ENCODE measurements at places on chromosomes 12 and 14.

GRCh38 chr14:59630288-59630963 is 53.8 kb upstream of the CCDC175 start:
- peak; percentile 37 for DNase-seq

- no peak for DNase-seq
Measured at GRCh38 chr14:53532853-53533252, 379.7 kb upstream of the DDHD1 start.

DNA sequence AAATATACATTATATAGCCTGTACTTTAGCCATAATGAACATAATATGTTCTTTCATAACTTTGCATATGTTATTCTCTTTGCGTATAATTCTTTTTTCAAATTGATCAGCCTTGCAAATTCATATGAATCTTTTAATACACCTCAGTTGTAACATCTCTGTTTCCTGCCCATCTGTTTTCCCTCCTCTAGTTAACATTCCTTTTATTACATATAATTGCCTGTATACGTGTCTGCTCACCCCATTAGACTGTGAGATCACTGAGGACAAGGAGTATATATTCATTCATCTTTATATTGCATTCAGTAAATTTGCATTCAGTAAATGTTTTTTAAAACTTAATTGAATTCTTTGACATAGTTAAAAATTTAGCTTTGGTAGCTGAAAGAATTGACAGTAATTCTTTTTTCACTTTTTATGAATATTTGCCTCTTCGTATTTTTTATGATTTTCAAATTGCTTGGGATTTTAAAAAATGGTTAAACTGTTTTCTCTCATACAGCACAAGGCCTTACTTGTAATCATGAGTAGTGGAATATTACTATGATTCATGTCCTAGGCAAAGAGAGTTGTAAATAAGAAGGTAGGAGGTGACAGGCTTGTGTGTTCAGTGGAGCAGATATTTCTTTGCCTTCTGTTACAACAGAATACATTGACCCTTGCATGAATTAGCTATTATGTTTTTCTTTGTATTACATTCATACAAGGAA is 32.8 kb upstream of the KLHL42 start:
- no peak for DNase-seq

- no peak for DNase-seq
Measured at GRCh38 chr14:30443368-30444007, 115.5 kb upstream of the G2E3 start.

- no peak for DNase-seq
Measured at GRCh38 chr12:104056419-104056972, 6.5 kb upstream of the GLT8D2 start.

GRCh38 chr12:80217011-80217535 is 117.7 kb downstream of the OTOGL start:
- DNase-seq, result no peak

GRCh38 chr12:106436164-106436563 is 78.6 kb downstream of the POLR3B start:
- no peak for DNase-seq

GRCh38 chr12:66269142-66269541 is 33.2 kb upstream of the HELB start:
- DNase-seq, result no peak

GRCh38 chr12:59803735-59804134 is 207.9 kb downstream of the SLC16A7 start:
- no peak for DNase-seq

GRCh38 chr12:50862316-50862715 is 19.6 kb downstream of the TMPRSS12 start:
- no peak for DNase-seq

- no peak for DNase-seq
Measured at GRCh38 chr14:64717870-64718269, 13.6 kb downstream of the PLEKHG3 start.

DNA sequence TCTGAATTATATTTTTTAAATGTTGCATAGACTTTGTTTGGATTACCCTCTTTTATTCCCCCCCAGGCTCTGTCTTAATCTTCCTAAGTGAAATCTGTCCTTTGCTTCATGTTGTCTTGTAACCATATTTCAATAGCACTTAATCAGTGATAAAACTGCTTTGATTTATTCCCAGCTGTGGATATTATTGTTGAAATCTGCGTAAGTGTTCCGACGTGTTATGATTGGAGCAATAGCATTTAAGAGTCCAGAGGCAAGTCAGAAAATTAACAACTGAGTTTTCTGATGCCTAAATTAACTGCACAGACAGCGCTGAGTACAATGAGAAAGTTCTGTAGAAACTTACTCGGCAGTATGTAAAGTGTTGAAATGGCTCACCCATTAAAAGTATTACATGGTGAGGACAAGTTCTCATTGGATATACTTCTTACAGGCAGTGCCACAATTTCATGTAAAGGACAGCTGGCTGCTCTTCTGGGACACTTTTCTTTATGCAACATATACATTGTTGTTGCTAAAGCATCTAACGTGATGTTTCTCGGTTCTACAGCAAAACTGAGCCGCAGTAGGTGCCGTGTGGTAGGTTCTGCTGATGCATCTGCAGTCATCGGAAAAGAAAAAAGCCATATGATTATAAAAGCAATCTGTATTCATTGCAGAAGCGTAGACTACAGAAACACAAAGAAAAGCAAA is 501.0 kb downstream of the EGLN3 start:
- DNase-seq, result no peak

- no peak for DNase-seq
Measured at GRCh38 chr12:78697817-78698415, 166.7 kb upstream of the SYT1 start.

GRCh38 chr14:53209370-53209769 is 56.2 kb upstream of the DDHD1 start:
- DNase-seq, result no peak

DNA sequence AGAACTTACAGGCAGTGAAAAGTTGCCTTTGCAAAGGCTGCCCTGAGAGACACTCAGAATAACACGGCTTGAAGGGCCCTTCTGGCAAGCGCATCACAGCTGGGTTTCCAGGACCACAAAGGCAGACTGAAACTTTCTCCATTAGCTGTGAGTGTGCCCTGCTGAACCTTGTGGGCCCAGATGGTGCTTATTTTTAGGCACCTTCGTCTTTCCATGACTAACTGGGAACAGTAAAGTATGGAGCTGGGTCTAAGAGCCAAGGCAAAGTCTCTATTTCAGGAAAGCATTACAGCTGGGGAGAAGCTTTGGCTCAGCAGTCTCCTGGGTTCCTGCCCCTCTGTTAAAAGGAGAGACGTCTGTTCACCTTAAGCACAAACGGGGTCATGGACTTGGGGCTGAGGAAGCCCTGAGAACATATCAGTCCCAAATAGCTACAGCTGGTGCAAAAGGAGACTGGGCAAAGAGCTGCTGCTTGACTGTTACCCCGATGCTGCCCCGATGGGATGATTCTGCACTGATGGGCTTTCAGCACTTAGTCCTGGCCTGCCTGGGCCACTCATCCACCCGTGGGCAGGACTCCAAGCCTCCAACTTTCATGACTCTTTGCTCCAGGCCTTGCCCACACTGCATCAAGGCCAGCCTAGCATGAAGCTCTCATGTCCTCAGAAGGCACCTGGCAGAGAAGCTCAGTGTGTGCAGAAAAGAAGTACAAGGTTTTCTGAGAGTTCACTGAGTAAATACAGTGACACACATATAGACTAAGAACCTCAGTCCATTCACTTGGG is 248.3 kb downstream of the PHLDA1 start:
- DNase-seq, result no peak

- no peak for DNase-seq
Measured at GRCh38 chr14:22726012-22726411, 40.5 kb upstream of the OXA1L start.

- DNase-seq, result no peak
Measured at GRCh38 chr12:8563356-8563755, 22.7 kb upstream of the CLEC4E start.

- no peak for DNase-seq
Measured at GRCh38 chr12:15540005-15540404, 217.7 kb downstream of the PTPRO start.

DNA sequence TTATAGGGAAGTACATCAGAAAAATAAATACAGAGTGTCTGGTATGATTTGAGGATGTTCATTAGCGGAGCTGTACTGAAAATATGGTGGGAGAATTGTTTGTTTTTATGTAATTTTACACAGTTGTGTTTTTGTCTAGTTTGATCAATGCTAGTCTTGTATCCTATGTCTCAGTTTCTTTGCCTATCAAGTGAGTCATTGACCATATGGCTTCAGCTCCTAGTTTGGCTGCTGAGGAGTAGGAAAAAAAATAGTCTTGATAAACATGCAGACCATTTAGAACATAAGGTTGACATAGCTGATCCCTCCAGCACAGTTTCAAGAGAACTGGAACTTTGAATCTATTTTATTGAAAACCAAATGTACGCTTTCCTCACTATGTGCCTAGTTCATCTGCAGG is 1292.1 kb upstream of the FLRT2 start:
- DNase-seq, result no peak

DNA sequence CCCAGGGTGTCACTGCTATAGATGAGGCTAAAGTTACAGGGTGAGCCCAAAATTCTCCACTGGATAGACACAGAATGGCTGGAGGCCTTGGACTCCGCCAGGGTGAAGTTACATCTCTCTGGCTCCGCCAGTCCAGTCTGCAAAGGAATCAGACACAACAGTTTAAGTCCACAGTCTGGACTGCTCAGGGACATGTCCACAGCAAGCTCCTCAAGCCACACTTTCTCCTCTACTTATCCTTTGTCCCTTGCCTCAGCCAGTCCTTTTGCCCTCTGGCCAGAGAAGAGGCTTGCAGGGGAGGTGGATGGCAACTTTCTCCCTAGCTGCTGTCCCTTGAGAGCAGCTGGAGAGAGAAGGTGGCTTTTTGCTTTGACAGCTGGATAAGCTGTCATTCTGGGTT is 28.0 kb downstream of the PTPRB start:
- DNase-seq, result no peak

DNA sequence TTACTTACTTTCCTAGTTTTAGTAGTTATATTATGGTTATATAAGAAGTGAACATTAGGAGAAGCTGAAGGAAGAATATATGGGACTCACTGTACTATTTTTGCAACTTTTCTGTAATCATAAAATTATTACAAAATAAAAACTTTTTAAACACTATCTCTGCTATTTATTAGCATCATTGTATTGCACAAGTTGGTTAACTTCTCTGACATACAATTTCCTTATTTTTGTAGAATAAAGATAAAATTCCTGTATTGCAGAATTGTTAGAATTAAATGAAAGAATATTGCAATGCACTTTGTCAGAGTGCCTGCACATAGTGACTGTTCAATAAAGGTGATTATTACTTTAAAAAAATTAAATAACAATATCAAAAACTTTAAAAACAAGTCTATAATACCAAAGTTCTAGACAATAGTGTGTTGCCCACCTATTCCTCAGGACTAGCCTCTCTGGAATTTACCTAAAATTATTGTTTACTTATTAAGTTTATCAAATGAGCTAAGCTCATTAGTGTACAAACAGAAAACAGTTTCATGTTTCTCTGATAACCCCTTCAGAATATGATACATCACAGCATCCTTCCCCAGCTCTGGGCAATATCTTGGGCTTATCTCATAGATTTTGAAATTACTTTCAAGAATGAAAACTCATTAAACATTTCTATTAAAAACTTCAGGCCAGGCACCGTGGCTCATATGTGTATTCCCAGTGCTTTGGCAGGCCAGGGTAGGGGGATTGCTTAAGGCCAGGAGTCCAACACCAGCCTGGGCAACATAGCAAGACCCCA is 77.4 kb upstream of the TMPO start:
- no peak for DNase-seq

GRCh38 chr14:88179716-88180115 is 143.4 kb downstream of the KCNK10 start:
- DNase-seq, result no peak

DNA sequence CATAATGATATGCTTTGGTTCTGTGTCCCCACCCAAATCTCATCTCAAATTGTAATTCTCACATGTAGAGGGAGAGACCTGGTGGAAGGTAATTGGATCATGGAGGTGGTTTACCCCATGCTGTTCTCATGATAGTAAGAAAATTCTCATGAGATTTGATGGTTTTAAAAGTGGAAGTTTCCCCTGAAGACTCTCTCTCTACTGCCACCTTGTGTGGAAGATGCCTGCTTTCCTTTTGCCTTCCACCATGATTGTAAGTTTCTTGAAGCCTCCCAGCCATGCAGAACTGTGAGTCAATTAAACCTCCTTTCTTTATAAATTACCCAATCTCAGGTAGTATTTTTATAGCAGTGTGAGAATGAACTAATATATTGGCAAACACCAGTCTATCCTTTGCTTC is 260.4 kb upstream of the PPFIA2 start:
- DNase-seq, result no peak

GRCh38 chr12:129870796-129871195 is 33.0 kb downstream of the TMEM132D start:
- no peak for DNase-seq

GRCh38 chr14:50109342-50109741 is 7.0 kb downstream of the VCPKMT start:
- DNase-seq, result no peak

DNA sequence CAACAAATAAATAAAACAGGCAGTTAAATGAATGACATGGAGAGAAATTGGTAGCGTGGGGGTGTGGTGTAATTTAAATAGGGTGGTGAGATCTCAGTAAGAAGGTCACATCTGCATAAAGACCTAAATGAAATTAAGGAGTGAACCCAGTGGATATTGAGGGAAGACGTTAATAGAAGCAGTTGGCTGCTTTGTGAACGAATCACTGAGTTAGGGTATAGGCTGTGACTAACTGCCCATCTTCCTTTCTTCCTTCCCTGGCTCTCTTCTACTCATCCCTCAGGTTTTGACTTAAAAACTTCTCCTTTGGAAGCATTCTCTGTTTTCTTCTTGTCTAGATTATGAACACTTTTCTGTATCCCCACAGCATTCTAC is 64.7 kb downstream of the BTG1 start:
- no peak for DNase-seq

GRCh38 chr12:123995023-123995748 is 22.2 kb downstream of the ZNF664 start:
- DNase-seq, result no peak

- DNase-seq, result peak; percentile 38
Measured at GRCh38 chr12:52884526-52885293, 20.2 kb downstream of the KRT8 start.

- DNase-seq, result no peak
Measured at GRCh38 chr14:36301159-36301558, 19.3 kb downstream of the MBIP start.

DNA sequence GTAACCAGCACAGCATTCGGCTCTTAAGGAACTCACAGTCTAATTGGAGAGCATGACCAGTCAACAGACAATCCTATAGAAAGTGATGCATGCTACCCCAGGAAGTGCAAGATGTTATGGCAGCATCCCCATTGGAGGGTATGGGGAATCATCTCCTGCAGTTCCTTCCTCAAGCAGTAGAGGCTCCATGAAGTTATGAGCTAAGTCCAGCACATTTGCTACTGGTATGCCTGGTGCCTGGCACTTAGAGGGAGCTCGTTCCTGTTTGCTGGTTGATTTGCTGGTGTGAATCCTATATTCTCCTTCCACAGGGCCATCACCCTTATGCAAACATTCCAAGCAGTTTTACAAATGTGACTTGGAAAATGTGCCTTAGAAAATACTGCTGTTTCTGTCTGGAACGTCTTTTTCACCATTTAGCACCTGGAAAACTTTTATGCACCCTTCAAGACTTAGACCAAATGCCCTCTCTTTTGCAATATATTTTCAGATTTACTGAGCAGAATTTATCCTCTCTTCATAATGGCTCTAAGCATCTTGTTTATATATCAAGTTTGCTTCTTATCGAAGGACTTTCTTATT is 136.1 kb upstream of the WSCD2 start:
- no peak for DNase-seq

- no peak for DNase-seq
Measured at GRCh38 chr12:40106202-40106533, 287 bp upstream of the SLC2A13 start.

GRCh38 chr14:92973261-92973797 is 50.4 kb downstream of the CHGA start:
- DNase-seq, result peak; percentile 73

- DNase-seq, result no peak
Measured at GRCh38 chr12:79737875-79738718, 47.3 kb upstream of the PAWR start.
